ENCODE measurements at places on chromosomes 7 and 10.

DNA sequence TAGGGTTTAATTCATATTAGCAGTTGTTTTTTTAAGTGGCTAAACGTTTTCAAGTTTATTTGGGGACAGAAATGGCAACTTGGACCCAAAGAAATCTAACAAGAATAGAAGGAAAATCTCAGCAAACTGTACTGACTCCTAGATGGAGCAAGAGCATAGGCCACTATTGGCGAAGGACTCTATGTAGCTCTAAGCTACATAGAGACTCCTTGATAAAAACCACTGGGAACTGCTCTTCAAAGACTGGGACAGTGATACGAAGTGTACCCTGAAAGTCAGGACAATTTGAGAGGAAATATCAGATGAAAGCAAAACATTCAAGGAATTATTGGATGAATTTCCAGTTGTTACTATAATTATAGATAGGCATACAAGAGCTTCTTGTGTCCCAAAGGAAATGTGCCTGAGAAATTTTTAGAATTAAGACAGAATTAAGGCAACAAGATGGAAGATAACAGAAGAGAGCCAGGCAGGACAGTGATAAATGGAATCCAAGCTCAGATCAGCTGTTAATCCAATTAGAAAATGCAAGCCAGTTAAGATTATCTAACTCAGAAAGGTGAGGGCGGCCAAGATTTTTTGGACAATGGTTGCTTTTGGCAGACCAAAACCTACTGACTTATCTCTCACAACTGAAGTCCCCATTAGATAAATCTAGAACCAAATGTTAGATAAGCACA is 103.7 kb upstream of the IFRD1 start:
- no peak for DNase-seq

DNA sequence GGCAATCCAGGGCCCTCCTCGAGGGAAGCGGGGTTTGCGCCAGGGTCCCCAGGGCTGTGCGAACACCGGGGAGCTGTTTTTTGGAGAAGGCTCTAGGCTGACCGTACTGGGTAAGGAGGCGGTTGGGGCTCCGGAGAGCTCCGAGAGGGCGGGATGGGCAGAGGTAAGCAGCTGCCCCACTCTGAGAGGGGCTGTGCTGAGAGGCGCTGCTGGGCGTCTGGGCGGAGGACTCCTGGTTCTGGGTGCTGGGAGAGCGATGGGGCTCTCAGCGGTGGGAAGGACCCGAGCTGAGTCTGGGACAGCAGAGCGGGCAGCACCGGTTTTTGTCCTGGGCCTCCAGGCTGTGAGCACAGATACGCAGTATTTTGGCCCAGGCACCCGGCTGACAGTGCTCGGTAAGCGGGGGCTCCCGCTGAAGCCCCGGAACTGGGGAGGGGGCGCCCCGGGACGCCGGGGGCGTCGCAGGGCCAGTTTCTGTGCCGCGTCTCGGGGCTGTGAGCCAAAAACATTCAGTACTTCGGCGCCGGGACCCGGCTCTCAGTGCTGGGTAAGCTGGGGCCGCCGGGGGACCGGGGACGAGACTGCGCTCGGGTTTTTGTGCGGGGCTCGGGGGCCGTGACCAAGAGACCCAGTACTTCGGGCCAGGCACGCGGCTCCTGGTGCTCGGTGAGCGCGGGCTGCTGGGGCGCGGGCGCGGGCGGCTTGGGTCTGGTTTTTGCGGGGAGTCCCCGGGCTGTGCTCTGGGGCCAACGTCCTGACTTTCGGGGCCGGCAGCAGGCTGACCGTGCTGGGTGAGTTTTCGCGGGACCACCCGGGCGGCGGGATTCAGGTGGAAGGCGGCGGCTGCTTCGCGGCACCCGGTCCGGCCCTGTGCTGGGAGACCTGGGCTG is 26.0 kb downstream of the PRSS2 start:
- DNase-seq: no peak

GRCh38 chr7:20312562-20312961 is 18.1 kb upstream of the ITGB8 start:
- no peak for DNase-seq

GRCh38 chr7:129144834-129145668 is 544 bp downstream of the TSPAN33 start:
- no peak for DNase-seq

GRCh38 chr10:124692100-124692446 is 52.1 kb downstream of the FAM53B start:
- no peak for DNase-seq

GRCh38 chr7:106717955-106718871 is 57.3 kb upstream of the CCDC71L start:
- peak; percentile 70 for DNase-seq

DNA sequence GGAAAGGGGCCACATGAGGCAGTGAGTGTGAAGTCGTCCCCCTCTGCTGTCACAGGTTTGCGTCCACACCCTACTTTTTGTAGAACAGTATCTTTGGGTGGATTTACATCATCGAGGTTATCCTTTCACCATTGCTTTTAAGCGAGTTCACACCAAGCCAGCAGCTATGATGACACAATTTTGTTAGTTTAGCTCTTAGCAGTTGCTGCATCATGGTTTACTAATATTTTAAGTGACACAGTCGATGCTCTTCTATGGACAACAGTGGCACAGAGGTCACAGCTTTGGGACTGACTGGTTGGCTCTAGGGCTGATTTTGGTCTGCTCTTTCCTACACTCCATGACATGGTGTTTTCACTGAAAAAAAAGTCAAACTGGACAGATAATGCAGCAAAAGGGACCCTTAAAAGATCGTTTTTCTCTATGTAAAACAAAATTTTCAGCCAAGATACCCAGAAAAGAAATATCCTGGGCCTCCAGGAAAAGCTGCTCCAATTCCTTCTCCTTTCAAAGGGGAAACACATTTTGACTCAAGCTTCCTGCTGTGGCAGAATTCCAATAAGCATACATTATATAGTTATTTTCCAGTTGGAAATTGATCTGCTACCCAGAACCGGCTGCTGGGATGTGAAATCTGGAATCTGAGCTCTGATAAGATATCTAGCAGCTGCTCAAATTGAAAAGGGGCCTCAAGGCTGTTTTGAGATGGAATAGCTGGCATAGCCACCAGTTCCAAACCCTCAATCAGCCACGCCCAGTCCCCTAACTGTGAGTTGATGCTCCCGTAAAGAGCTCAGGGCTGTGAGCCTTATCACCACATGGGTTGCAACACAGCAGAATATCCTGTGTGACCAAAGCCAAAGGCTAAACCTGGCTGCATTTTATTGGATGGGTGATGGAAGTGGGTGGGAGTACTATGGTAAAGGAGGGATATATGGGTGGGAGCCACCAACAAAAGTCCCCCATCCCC is 114.2 kb downstream of the SMURF1 start:
- no peak for DNase-seq

Measured in stimulated activated CD8-positive, alpha-beta memory T cell treated with anti-CD3 and anti-CD28 coated beads, Interleukin-4, amount 100 ng/mL, for 4 hours (primary cell).